HuH-7.5 (cell line): ENCODE measurements at places on chromosomes 2 and 18.

GRCh38 chr18:1914489-1914888 is 656.8 kb downstream of the METTL4 start:
- DNase-seq = peak; percentile 27

DNA sequence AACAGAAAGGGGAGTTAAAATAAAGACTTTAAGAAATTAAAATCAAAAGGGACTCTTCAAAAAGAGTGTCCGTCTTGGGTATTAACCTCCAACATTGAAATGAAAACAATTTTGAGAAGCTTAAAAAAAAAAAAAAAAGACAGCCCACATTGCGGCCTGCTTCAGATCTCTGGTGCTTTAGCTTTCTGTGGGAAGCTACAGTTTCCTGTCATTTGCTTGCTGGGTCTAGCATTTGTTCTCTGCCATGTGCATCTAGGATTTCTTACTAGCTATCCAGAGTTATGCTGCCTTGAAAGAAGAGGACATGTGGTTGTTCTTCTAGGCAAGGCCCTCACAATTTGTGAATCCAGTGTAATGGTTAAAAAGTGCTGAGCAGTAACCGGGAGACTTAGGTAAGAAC is 375.3 kb downstream of the SLC4A3 start:
- no peak for DNase-seq

- DNase-seq = no peak
Measured at GRCh38 chr2:176076063-176076462, 7.7 kb downstream of the EVX2 start.

DNA sequence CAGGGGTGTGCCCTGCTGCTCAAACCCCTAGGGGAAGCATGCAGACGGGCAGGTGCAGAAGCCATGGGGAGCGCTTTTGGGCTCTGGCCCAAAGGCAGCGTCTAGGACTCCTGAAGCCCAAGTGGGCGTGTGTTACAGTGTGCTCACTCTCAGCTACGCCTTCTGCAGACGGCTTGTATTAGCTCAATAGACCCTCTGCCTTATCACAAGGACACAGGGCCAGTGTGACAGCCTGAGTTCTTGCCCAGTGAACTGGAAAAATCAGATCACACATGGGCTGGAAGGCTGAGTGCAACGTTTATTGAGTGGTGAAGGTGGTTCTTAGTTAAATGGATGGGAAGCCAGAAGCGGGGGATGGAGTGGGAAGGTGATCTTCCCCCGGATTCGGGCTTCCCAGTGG is 210.9 kb downstream of the CDH20 start:
- no peak for DNase-seq

DNA sequence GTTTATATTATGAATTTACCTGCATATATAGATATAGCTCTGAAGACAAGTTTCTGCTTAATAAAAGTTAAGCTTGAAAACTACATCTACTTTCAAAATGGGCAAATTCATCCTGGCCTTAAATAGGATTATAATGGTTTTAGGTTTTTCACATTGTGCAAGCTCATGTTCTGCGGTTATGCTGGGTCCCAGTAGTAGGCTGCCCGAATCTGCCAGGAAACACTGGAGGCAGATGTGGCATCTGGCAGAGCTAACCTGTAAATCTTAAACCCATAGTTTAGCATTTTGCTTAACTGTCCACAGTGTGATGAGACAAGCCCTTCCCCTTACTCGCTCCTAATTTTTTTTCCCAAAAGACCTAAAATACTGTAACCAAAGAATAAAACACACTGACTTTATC is 234.2 kb downstream of the TCF4 start:
- DNase-seq = no peak

GRCh38 chr18:26405190-26405801 is 143.1 kb downstream of the KCTD1 start:
- no peak for DNase-seq

DNA sequence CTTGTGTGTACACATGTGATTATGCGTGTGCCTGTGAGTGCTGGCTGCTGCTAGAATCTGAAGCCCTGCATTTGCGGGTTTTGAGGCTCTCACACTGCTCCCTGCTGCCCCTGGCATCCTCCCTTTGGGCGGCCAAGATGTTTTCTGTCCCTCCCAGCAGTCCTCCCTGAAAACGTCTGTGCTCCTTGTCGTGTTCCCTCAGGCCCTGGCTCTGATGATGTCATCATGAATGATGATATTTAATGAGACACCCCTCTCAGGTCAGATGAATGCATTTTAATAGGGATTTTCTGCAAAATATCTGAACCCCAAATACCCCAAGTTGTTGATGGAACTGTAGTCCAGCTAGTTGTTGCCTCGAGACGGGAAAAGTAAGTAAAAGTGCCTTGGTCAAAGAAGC is 73.1 kb downstream of the TSHZ1 start:
- no peak for DNase-seq
